ENCODE measurements at places on chromosomes 7 and 10.
A peak's percentile ranks its signal among the peaks of the same experiment; 100 is the strongest.

- no peak for DNase-seq
Measured at GRCh38 chr10:62095181-62096122, 173.2 kb downstream of the RTKN2 start.

GRCh38 chr10:34335960-34336690, 479.0 kb downstream of the PARD3 start:
- DNase-seq: no peak

- DNase-seq: no peak
Measured at GRCh38 chr10:20004087-20004523, 187.9 kb downstream of the PLXDC2 start.

DNA sequence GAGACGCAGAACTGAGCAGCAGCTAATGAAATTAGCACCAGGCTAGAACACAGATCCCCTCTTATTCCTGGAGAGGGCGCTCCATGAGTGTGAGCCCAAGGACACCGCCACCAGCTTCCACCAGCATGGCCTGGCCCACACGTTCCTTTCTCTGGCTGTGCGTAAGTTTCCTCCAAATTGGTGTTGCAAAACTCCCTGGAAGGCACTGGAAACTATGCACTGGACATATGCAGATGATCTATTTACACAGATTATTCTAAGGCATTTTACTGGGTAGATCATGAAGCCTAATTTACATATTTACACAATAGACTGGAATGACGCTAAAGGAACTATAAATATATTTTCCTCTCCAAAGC, 455.6 kb upstream of the FOXK1 start:
- peak; percentile 13 for DNase-seq

GRCh38 chr10:86079088-86079487, 287.5 kb downstream of the GRID1 start:
- DNase-seq: no peak

- DNase-seq: no peak
Measured at GRCh38 chr7:151139071-151139790, 28.3 kb downstream of the GBX1 start.

- DNase-seq: no peak
Measured at GRCh38 chr10:8967061-8967460, 912.6 kb downstream of the GATA3 start.

GRCh38 chr10:35493196-35494118, 111.7 kb upstream of the GJD4 start:
- no peak for DNase-seq

DNA sequence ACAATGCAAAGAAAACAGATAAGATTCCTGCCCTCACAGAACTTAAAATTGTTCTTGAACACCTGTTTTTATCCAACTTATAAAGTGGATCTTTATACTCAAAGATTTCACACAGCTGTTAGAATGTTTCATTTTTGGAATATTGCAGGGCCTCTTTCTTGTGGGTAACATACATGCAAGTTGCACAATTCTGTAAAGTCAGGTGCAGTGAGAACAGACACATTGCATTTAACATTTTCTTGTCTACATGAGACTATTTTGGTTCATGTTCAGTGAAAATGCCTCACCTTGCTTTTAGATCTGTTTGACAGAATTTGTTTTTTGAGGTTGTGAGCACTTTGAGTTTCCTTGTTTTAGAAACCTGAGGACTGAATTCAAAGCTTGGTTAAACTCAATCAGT, 707.8 kb downstream of the SUGCT start:
- DNase-seq: no peak

DNA sequence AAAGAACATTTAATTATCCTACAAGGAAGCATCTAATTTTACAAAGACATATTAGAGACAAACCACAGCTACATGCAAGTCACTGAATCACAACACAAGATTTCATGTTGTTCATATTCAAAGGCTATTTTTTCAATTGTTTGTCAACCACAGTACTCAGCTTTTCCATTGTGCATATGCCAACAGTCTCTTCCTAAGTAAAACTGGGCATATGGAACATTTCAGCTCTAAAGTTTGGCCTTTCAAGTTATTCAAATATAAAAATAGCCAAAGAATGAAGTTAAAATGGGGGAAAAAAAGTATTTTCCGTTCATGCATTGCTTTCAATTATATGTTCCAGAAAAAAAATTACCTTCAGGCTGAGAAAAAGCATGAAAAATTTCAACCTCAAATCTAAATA, 537.9 kb downstream of the PLXDC2 start:
- no peak for DNase-seq

GRCh38 chr10:49083261-49083660, 32.1 kb downstream of the VSTM4 start:
- DNase-seq: no peak

- no peak for DNase-seq
Measured at GRCh38 chr7:137669706-137670105, 177.1 kb downstream of the DGKI start.

DNA sequence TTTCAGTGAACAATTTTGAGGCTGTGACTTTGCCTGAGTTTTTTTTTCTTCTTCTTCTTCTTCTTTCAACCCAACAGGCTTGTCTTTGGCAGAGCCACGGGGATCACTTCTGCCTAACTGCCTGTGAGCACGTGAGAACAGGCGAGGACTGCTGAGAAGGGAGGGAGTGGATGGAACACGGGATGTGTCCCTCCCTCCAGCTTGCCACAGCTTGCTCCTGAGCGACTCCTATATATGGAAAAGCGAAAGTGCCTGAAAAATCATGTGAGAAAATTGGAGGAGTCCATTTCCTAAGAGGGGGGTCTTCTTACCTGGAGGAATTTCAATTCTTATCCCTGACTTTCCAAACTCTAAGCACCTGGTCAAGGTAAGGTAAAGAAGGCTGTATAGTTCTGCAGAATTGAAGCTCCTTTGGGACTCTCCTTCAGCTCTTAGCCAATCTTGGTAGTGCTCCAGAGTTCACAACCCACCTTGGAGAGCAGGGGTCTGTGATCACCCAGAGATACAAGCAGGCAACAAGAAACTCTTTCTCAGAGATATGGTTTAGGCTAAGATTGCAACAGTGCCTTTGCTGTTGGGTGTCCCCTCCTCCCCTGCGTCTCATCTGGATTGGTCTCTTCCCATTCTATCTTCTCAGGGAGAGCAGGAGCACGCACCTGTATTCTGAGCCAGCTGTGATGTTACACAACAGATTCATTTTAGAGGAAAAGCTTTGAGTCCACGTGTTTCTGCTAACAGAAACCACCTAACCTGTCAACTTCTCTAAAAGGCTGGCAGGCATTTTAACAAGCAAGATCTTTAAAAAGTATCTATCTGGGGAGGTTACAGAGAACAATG, at the start of gene MAT1A:
TSS of gene MAT1A (minus strand) at position 208 of the 837 bp plus-strand sequence. CDS start 235 bp downstream, outside the sequence.
- DNase-seq: no peak

GRCh38 chr10:739403-739802, 49.9 kb upstream of the DIP2C start:
- no peak for DNase-seq

DNA sequence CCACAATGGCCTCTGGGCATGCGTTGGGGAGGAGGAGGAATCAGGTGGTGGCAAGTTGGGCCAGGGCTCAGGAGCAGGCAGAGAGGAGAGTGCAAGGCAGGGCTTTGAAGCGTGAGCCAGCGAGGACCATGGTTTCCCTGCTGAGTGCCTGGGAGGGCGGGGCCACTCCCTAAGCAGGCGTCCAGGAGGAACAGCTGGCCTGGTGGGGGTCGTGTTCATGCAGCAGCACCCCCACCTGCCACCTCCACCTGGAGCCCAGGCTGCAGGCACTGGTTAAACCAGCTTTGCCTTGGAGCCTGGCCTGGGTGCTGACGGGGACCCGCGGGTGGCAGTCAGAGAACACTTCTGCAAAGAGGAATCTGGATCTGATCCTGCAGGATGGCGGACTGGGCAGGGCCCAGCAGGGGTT, 24.2 kb upstream of the AQP1 start:
- DNase-seq: no peak

DNA sequence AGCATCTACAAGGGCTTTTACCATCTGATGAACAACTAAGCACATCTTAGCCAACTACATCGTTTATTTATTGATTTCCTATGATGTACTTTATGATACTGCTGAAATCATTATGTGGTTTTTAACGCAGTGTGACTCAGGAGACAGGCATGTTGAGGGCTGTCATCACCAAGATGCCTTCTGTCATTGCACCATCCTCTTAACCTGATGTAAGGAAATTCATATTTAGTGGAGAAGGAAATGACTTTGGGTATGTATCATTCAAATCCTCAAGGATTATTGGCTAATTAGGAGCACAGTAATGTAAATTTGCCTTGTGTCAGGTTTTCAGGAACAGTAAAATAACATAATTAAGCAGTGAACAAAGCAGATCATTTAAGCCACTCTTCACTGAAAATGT, 138.5 kb upstream of the MGMT start:
- no peak for DNase-seq

DNA sequence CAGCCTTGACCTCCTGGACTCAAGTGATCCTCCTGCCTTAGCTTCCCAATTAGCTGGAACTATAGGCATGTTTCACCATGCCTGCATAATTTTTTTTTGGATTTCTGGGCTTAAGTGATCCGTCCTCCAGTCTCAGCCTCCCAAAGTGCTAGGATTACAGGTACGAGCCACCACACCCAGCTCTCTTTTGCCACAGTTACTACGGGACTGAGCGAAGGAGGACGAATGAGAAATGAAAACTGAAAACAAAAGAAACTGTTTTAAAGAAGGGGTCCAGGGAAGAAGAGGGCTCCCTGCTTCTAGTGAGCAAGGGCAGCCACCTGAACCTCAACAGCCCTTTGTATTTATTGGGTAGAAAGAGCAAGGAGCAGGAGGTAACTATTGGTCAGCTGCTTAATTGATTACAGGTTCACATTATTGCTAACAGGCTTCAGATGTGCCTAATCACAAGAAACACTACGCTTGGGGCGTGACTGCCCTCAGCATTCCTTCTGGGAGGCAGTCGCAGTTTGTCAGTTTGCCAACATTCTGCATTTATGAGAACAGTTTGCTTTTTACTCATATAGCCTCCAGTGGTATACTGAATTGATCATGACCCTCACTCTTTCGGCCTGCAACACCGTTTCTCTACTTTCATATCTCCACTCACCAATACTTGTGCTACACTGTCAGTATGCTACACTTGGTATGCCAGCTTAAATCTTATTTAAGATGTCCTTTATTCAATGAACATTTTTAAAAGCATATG, 676.8 kb downstream of the DNAJB9 start:
- DNase-seq: no peak

DNA sequence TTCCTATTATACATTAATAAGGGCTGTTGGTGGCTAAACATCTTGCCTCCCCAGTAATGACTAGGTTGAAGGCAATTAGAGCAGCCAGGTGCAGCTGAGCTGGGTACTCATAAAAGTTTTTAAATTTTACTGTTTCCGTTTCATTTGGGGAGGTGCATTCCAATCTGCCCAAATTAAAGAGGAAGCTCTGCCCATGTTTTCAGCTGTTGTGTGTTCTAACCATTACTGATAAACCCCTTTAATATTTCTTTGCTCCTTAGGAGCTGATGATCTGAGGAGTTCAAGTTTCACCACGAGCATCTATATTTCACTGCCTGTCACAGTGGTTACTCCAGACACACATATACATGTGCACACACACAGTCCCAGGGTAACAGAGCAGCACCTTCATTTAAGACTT, 94.4 kb downstream of the JAZF1 start:
- DNase-seq: no peak

DNA sequence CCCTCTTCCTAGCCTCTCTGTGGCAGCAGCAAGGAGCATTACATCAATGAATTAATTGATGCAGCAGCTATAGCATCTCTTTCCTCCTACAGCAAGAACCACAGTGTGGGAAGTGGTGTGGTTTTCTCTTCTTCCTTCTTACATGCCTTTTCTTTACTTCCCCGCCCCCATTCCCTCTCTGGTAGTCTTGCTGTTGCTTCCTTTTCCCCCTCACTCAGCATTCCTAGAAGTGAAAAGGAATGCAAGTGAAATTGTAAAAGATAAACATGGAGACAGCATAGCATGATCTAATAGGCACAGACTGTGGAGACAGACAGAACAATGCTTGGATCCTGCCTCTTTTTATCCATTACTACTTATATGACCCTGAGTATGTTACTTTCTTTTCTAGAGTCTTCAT, 370.5 kb upstream of the BMPER start:
- DNase-seq: no peak

DNA sequence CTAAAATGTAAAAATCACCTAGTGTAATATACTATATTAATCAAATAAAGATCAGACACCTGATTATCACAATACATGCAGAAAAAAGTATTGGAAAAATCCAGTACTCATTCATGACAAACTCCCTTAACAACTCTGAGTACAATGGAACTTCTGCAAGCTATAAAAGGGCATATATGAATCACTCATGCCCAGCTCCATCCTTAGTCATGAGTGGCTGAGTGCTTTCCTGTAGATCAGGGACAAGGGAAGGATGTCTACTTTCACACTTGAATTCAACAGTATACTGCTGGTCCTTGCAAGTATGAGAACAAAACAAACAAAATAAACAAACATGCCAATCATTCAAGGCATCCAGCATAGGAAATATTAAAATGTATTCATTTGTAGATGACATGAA, 116.5 kb downstream of the ADARB2 start:
- DNase-seq: no peak

GRCh38 chr10:27345455-27345920, 104.9 kb upstream of the ACBD5 start:
- DNase-seq: no peak

GRCh38 chr7:29332042-29332811, 137.7 kb downstream of the CHN2 start:
- no peak for DNase-seq

GRCh38 chr7:148385009-148385682, 205.4 kb upstream of the C7orf33 start:
- no peak for DNase-seq

GRCh38 chr7:155660059-155660757, 15.7 kb downstream of the RBM33 start:
- peak; percentile 14 for DNase-seq

DNA sequence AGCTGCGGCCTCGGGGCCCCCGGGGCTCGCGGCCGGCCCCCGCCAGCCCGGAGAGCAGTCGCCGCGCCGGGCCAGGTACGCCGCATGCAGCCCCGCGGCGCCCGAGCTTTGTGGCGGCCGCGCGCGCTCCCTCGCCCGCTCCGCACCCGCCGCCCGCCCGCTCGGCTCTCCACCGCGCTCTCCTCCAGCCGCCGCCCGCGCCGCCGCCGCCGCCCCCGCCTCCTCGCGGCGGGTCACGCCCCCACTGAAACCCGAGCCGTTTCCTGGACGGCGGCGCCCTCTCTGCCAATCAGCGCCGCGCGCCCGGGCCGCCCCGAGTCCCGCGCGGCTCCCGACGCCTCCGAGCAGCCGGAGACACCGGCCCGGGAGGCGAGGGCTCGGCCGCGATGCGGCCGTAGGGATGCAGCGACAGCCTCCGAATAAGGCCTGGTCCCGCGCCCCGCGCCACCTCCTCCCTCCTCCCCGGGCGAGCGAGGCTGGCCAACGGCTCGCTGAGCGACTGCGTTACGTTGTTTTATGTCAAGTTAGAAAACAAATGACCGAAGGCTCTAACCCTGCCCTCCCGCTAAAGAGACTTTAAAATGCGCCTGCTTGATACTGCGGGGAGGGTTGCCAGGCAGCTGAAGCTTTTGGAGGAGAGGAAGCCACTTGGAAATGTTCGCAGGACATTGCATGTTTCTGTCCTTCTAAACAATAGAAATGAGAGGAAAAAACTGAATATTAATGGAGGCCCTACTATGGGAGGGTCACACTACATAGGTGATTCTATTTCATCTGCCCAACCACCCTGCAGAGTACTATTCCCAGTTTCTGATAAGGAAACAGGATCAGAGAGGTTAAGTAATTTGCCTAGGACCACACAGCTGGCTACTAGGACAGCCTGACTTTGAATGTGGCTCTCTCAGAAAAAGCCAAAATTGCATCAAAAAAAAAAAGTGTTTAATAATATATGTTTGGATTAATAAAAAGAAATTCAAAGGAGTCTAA, at the start of gene FGFR2:
TSS of gene FGFR2 (minus strand) at position 182 of the 987 bp plus-strand sequence. CDS start 4,627 bp downstream, outside the sequence.
- DNase-seq: peak; percentile 82

GRCh38 chr10:113027230-113027573, 77.2 kb downstream of the TCF7L2 start:
- DNase-seq: no peak

- no peak for DNase-seq
Measured at GRCh38 chr7:45225948-45226335, 68.4 kb downstream of the RAMP3 start.

All from A549 (cell line).